Frontal cortex (tissue), 4 donors: ENCODE measurements at places on chromosomes 12 and 14. TPM values are rescaled to one million over a fixed set of nuclear protein-coding genes. Genes with fewer than 3 reads are reported as not detected.

DNA sequence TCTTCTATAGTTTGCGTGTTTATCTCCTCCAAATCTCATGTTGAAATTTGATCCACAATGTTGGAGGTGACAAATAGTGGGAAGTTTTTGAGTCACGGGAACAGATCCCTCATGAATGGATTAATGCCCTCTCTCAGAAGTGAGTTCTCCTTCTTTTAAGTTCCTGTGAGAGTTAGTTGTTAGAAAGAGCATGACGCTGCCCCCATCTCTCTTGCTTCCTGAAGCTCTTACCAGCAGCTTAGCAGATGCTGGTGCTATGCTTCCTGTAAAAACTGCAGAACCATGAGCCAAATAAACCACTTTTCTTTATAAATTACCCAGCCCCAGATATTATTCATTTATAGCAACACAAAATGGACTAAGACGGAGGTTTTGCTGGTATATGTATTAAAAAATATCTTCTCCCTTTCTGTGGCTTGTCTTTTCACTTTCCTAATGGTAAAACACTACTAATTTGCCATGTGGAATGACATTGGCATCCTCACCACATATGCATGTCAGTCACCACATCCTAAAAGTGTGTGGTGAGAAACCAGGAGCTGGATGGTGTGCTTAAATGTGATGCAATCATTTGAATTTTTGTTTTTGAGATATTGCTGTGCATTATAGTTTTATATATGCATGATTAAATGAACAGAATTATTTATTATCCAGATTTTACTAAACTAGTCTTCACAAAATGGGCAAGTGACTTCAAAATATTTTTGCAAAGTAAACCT lies 449.3 kb downstream of the ADAMTS20 start:
- DNase-seq, result no peak

DNA sequence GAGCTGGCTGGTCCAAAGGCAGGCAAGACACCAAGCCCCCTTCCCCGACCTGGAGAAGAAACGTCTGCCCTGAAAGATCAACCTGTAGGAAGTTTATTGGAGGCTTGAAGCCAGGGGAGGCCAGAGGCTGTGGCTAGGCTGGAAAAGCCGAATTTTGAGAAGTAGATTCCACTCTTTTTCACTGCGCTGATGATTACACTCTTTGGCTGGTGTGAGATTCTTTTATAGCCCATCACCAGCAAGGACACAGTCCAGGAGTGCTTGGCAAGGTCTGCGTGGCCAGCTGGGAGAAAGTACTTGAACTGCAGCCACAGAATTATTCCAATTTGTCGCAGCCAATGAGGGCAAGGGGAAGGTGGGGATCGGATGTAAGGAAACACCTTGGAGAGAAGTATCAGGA lies 45.0 kb downstream of the SYNE3 start:
- no peak for DNase-seq

Gene VRTN
- not detected for total RNA-seq

Gene NYNRIN
- total RNA-seq, result 9.8 TPM
